ENCODE measurements at places on chromosomes 5 and 9.

GRCh38 chr9:3916411-3916810 lies 383.5 kb downstream of the GLIS3 start:
- no peak for DNase-seq

DNA sequence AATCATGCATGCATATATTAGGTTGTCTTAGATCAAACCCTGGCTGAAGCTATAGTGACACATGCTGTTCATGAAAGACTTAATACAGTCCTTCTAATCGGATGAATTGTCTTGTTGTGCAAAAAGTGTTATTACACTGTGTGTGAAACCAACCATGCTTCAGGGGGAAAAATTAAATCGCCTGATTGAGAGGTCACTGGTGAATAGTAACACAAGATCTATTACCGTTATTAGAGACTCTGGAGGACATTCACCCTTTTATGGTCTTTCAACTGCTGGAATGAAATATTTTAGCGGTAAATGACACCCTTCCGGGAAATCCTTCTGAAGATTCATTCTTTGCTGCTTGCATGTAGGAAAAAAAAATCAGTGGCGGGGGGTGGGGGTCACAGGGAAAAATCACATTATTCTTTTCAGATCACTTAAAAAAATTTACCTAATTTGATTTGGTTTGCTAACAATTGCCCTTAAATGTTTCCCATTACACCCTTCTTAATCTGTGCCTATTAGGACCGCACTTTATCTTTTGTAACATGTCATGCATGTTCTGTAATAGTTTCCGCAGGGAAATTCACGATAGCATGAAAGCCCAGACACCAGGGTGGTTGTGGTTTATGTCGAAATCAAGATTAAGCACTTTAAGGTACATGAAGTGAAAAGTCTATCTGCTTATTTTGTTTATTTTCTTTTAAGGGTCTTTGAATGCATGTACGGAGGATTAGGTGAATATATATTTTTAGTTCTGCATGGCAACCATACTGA lies 120.6 kb downstream of the FOCAD start:
- DNase-seq = no peak

DNA sequence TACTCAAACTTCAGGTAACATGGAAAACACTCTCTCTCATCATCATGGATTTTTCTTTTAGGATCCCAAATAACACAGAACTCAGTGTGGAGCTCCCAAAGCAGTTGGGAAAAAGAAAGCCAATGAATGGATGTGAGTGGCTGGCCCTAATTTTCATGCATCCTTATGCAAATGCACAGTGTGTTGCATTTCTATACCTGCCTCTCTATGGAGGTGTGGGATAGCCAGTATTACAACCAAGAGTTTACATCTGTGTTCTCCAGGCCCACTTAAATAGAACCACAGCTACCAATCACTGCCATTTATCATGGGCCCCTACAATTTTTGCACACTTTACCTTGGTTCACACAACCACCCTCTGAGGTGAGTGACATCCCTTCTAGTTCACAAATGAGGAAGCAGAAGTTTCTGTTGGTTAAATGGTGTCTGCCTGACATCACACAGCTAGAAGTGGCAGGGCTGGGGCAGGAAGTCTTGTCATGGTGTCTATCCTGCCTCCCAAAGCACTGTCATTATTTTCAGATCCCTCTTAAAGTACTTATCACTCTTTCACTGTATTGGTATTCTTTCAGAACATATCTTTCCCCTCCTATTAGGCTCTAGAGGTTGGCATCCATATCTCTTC lies 17.3 kb downstream of the MAMDC2 start:
- DNase-seq = no peak

- DNase-seq = no peak
Observed at GRCh38 chr5:143776951-143777350, 35.0 kb upstream of the HMHB1 start.

GRCh38 chr5:28927559-28928326 lies 1889.4 kb upstream of the CDH9 start:
- DNase-seq = no peak

- no peak for DNase-seq
Observed at GRCh38 chr9:72467766-72468738, 53.4 kb upstream of the TMC1 start.

- no peak for DNase-seq
Observed at GRCh38 chr5:174247301-174247700, 201.8 kb downstream of the NSG2 start.

DNA sequence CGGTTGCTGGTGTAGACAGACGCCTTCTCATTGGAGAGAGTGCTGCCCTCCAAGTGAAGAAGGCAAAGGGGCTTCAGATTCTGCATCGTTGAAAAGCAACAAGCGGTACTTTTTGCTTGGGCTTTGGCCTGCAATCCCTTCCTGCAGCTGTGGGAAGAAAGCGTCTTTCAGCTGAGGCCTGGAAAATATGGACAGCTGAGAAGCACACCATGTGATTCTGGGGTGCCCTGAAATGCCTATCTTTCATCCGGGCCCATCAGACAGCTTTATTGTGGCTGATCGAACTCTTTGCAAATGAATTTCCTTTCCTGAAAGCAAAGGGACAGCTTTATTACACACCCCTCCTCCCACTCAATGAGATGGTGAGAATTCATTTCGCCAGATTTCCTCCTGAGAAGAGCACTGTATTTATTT lies 74.0 kb downstream of the NSG2 start:
- DNase-seq = no peak

GRCh38 chr5:170576602-170577535 lies 73.0 kb downstream of the KCNIP1 start:
- DNase-seq = no peak

GRCh38 chr5:90519081-90519480 lies 10.3 kb downstream of the LYSMD3 start:
- DNase-seq = no peak

DNA sequence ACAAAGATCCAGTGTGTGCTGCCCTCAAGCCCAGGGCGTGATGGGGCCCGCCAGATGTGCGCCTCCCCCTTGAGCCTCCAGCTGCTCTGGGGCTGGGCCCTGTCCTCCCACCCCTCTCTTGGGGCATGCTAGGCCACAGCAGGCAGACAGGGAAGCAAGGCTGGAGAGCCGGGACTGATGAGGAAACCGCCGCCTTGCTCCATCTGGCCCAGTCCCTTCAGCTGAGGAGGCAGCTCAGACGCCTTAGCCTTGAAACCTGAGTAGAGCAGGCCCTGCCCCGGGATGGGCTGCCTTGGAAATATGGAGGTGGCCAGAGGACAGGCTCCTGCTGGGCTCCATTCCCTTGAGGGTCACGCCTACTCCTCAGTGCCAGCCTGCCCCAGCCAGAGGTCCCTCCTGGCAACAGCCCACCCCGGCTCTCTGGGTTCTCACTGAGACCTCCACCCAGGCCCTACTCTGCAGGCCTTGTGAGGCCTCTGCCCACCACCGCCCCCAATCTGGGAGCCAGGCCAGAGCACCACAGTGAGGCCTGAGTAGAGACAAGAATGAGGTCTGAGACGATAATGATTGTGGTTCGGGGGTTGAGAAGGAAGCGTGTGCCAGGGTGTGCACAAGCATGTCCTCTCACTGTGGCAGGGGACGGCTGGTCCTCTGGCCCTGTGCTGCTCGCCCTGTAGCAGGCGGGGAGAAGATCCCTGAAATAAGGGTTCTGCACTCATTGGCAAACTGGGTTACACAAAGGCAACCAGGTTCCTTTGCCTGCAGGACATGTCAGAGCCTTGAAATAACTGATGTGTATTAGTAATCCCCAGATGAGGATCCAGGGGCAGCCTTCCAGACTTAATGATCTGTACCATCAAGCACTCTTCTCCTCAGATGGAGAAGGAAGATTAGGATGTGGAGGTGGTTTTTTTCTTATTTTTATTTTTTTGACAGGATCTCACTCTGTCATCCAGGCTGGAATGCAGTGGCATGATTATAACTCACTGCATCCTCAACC lies 30.9 kb downstream of the CXXC5 start:
- no peak for DNase-seq

DNA sequence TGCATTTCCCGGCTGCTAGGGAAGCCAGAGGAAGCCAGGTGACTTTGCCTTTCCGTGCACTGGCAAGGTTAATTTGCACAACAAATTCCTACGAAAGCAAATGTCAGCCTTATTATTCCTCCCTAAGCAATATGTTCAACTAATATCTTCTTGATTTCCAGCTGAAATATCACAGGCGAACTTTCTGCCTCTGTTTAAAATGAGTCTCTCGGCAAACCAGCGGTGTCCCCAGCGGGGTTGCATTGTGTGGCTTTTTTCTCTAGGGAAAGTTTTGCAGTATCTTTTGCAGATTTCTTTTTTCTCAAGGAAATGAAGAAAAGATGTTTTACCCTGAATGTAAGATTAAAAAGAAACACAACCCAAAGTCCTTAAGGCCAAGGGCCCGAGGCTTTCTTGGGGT lies 1.9 kb downstream of the DBH start:
- no peak for DNase-seq
